ENCODE measurements at places on chromosomes 3 and 15.

- DNase-seq = no peak
Observed at GRCh38 chr3:114043205-114043604, 13.1 kb downstream of the CCDC191 start.

GRCh38 chr15:85837011-85837433, 42.3 kb upstream of the KLHL25 start:
- no peak for DNase-seq

DNA sequence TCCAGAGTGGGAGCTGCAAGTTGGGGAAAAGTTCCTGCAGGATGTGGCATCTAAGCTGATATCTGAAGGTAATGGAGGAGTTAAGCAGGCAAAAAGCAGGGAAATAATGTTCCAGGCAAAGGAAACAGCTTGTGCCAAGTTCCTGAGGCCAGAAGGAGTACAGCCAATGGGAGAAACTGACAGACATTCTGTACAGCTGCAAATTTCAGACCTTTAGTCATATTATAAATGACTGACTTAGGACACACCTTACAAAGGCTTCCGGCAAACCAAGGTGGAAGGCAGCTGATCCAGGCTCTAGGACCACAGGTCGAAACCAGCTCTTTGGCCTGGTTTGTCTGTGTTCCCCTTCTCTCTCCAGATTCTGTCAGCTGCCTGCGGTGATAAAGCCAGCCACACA, 9.3 kb downstream of the WWTR1 start:
- DNase-seq = no peak

GRCh38 chr15:74417670-74418069, 16.1 kb downstream of the SEMA7A start:
- no peak for DNase-seq

DNA sequence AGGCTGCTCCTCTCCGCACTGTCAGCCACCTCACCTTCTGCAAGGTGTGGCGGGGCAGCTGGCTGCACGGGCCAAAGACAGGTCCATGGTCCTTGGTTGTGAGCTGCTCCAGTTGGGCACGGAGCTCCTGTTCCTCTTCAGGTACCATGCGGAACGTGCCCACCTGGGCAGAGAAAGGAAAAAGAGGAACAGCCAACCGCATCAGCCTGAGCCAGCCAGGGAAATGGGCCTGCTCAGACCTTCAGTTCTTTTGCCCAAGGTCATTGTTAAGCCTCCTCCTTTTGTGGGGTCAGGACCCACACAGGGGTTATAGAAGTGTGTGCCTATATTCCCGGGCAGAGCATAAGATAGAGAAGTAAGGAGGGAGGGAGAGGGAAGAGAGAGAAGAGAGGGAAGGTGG, 2.8 kb downstream of the RLBP1 start:
- DNase-seq = no peak

DNA sequence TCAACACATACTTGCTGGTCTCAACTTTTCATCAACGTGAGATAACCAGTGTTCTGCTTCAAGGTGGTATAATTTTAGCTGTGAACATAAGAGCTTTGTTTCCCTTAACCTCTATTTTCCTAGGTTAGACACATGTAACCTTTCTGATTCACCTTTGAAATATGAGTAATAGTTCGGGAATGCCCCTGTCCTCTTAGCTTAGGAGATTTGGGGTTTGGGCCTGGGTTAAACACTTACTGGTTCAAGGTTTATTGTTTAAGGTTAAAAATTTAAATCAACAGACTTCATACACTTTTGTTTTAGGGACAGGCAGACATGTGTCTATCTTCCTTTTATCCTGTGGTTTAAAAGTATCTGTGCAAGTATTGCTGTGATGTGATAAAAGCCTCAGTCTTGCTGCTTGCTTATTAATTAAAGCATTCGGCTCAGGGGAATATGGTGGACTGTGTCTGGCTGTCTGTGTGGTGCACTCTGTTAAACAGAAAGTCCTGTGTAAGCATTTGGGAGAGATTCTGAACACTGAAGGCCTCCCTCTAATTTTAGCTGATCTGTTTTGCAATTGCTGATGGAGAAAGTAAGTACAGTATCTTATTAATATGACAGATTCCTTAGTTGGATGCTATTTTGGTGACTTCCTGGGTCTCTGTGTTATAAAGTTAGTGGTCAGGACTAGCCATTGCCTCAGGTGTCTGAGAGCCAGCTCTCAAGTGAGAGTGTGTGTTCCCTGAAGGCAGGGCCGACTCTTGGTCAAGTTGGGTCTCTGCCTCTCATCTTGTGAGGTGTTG, 81.8 kb downstream of the USP13 start:
- no peak for DNase-seq

GRCh38 chr3:148646126-148646665, 51.5 kb upstream of the AGTR1 start:
- no peak for DNase-seq

GRCh38 chr15:100926971-100927756, 8.0 kb downstream of the LRRK1 start:
- no peak for DNase-seq

- no peak for DNase-seq
Observed at GRCh38 chr3:19901918-19902317, 32.1 kb downstream of the EFHB start.

DNA sequence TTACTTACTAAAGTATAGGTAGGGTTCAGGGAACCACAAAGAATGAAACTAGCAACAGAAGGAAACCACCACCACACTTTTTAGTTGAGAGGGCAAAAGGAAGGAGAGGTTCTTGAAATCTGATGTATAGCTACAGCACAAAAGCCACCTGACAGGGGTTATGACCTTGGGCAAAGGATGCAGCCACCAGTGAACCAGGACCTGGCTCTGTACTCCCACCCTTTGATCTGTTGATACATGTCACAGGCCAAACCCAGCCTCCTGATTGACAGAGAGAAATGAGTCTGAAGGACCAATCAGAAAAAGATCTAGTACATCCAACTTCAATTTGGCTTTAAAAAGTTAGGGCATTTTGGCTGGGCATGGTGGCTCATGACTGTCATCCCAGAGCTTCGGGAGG, 20.0 kb upstream of the BLM start:
- no peak for DNase-seq

DNA sequence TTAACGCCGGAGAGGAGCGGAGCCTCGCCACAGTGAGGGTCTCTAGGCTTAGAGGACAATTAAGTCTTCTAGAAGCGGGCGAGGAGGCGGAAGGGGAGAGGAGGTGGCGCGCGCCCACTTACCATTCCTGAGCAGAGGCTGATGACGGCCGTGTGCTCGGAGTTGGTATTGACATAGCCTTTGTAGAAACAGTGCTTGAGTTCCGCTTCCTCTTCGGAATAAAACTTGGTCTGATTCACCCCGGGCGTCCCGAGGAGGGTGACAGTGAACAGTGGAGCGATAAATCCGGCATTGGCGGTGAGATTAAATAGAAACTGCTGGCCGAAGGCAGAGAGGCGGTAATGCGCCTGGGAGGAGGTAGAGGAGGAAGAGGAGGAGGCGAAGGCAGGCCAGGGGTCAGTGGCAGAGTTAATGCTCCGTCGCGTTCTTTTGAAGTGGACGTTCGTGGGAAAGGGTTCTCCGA, 1.3 kb downstream of the ADAMTS9 start:
- no peak for DNase-seq

GRCh38 chr15:38768970-38769369, 204.4 kb upstream of the RASGRP1 start:
- DNase-seq = no peak

- no peak for DNase-seq
Observed at GRCh38 chr3:8524656-8525399, 23.2 kb downstream of the LMCD1 start.

DNA sequence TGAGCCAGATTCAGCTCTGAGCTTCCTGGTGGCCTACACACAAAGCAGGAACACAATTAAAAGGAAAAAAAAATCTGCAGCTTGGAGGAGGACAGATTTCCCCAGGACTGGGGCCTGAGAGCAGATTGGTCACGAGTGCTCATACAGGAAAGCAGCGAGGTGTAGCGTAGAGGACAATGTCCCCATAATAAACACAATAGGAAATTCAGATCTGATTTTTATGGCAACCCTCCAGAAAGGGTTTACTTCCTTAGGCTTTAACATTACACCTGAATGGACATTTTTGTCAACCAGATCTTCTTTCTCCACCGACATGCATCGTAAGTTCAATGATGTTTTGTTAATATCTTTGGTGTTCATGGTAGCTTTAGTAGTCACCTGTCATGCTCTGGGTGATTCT, 23.3 kb downstream of the SLC6A20 start:
- no peak for DNase-seq

- no peak for DNase-seq
Observed at GRCh38 chr3:194009892-194010533, 125.9 kb upstream of the HES1 start.

GRCh38 chr15:28918141-28918983, 32.6 kb downstream of the APBA2 start:
- DNase-seq = no peak

GRCh38 chr3:23592961-23593931, 212.5 kb upstream of the UBE2E1 start:
- no peak for DNase-seq

- DNase-seq = no peak
Observed at GRCh38 chr15:83928878-83929418, 275.0 kb downstream of the ADAMTSL3 start.

DNA sequence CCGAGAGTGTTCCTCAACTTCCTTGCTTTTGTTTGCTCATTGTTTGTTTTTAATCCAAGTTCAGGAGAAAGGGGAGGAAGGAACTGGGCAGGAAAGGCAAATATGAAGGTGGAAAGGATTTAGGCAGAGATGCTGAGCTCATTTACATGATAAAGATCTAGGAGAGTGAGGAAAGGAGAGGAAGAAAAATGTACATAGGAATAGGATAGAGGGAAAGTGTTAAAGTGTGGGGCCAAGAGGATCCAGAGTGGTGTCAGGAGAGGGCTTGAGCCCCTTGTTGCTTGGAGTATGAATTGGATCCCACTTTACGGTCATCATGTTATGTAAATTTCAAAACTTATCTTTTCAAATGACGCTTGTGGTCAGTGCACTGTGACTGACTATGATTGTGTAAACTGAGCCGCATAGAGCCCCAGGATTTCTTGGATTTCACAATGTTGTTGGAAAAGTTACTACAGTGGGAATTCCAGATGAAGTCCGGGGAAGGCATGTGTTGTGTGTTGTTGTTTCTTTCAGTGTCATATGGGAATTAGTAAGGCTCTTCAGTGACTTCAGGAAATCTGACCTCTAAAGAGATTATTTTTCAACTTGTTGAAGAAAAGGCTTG, 15.0 kb upstream of the PLD1 start:
- DNase-seq = no peak

GRCh38 chr3:111592143-111592542, 3.0 kb downstream of the ZBED2 start:
- DNase-seq = no peak

- no peak for DNase-seq
Observed at GRCh38 chr3:20074226-20075063, 34.2 kb downstream of the KAT2B start.

DNA sequence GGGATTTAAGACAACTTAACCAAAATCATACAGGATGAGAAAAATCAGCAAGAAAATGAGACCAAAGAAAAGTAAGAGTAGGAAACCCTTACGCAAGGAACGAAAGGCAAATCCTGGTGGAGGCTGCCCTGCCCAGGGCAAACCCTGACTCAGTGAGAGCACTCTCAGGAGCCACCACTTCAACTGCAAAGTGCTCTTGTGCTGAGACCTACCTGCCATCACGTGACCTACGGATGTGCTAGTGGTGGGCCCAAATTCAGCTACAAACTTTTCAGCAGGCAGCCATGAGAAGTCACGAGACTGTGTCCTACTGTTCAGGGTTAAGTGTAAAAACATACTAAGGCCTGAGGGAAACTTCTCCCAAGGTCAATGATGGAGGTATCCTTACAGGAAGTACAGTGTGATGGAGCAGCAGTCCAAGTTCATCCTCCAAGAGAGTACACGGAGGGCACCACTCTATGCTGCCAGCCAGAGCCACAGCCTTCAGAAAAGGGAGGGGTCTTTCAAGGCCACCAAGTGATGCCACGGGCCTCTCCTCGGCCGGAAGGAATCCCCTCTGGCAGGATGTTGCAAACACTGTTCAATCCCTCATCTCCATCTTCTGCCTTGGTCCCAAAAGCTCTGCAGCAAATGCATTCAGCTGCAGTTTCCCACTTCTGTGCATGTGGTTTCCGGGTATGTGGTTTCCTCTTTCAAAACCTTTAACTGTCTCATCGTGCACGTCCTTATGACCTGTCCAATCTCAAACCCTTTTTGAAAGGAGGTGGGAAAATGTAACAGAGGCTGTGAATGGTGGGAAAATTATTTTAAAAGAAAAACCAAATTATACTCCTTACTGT, 9.5 kb downstream of the CHSY1 start:
- peak; percentile 86 for DNase-seq

DNA sequence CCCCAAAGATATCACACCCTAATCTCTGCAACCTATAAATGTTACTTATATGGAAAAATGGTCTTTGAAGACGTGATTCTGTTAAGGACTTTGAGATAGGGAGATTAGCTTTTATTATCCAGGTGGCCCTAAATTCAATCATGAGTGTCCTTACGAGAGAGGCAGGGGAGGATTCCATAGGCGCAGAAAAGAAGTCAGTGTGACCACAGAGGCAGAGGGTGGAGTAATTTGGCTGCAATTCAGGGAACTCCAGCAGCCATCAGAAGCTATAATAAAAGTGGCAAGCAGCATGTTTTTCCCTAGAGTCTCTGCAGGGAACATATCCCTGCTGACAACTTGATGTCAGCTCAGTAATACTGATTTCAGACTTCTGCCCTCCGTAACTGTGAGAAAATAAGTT, 315.2 kb upstream of the ROBO2 start:
- DNase-seq = no peak

DNA sequence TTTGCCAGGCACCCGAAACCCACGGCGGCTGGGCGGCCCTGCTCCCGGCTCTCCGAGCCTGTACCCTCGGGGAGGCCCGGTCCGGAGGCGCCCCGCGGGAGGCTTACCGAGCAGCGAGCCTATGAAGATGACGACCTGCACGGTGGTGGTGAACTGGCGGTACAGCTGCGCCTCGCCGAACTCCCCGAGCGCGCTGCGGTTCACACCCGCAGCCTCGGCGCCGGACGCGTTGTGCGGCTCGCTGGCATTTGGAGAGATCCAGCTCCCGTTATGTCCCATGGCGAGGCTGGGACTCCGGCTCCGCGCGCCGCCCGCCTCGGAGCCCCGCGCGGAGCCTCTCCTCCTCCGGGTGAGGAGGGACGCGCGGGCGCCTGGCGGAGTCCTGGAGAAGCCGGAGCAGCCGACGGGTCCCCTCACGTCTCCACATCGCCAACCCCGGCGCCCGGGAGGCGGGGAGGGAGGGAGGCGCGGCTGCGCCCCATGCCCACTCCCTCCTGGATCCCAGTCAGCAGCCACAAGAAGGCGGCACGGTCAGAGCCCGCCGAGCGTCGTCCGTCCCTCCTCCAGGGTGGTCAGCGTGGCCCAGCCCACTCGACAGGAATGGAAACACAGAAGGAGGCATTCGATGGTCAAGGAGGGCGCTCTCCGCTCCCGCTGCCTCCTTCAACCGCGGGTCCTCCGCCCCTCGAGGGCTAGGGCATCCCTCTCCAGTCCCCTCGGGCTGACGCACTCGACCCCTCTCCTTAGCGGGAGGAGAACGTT, at the start of gene GPR176:
Gene GPR176, minus strand, starts transcription at position 519 of the 762 bp plus-strand sequence. Its CDS starts 240 bp downstream, at position 279.
- DNase-seq = peak; percentile 31

DNA sequence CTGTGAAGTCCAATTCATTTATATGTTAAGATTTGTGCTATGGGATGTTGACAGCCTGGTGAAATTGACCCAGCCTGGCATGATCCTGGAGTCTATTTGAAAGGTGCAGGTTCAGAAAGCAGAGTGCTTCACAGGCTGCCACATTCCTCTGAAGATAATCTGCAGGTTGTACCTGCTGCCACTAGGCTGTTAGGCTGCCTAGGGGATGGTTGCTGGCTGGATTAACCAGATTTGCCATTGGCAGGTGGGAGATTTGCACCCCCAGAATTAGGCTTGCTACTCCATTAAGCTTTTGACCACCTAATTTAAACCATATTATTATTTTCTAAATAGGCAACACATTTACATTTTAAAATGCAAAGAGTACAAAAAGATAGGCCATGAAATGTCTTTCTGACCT, 85.8 kb upstream of the RASGRP1 start:
- no peak for DNase-seq

Measured in CD4-positive, alpha-beta T cell treated with Interleukin-17A for 1 hour (primary cell).